ENCODE measurements at places on chromosomes 2 and 18. TPM values are rescaled to one million over a fixed set of nuclear protein-coding genes. Genes with fewer than 3 reads are reported as not detected.

EVA1A gene
- total RNA-seq: 27.3 TPM

CIB4 gene
- total RNA-seq: not detected

C2orf92 gene
- total RNA-seq: 10.0 TPM

SCG2 gene
- total RNA-seq: 82.1 TPM

UGT1A4 gene
- total RNA-seq: not detected

CARF gene
- 7.8 TPM for total RNA-seq

GNAL gene
- total RNA-seq: 5.9 TPM

Measured in chondrocyte (in vitro differentiated cells).